ENCODE measurements at places on chromosomes 1 and 21. TPM values are rescaled to one million over a fixed set of nuclear protein-coding genes. Genes with fewer than 3 reads are reported as not detected.

Gene MROH9
- total RNA-seq: 0.10 TPM

Gene TSEN15
- 46.6 TPM for total RNA-seq

Gene SHISA4
- total RNA-seq: 53.2 TPM

Gene RAB25
- total RNA-seq: not detected

Gene HJV
- total RNA-seq: not detected

Gene SLAMF7
- total RNA-seq: 0.11 TPM

Gene GRHL3
- total RNA-seq: 0.69 TPM

Gene CLCA1
- total RNA-seq: 0.10 TPM

Gene TNFRSF1B
- total RNA-seq: 9.6 TPM

Gene FCRL4
- not detected for total RNA-seq

Gene OR10Z1
- total RNA-seq: not detected

Gene SMAP2
- 43.9 TPM for total RNA-seq

Gene COL24A1
- total RNA-seq: 1.8 TPM

Gene IQGAP3
- total RNA-seq: 4.9 TPM

Gene USP33
- total RNA-seq: 96.5 TPM

Gene GSTM2
- total RNA-seq: 86.2 TPM

Gene DTL
- total RNA-seq: 9.2 TPM

Gene C1QA
- 48.2 TPM for total RNA-seq

Gene TP73
- 0.30 TPM for total RNA-seq

Gene MPL
- total RNA-seq: 0.11 TPM

Gene ARTN
- total RNA-seq: 0.61 TPM

Gene OVAAL
- not detected for total RNA-seq

Gene AIRE
- total RNA-seq: 0.10 TPM

Gene FCRL1
- total RNA-seq: 2.1 TPM

Gene SIM2
- total RNA-seq: not detected

Gene ADORA3
- 11.1 TPM for total RNA-seq

Gene KRTAP19-1
- total RNA-seq: not detected

Gene FNDC10
- 6.0 TPM for total RNA-seq

Gene S100A13
- 30.5 TPM for total RNA-seq

Gene PODN
- total RNA-seq: 4.2 TPM

Gene C8B
- not detected for total RNA-seq

Gene CGN
- 2.4 TPM for total RNA-seq

Gene CCDC181
- total RNA-seq: 14.8 TPM

Gene HAO2
- not detected for total RNA-seq

Gene UROD
- total RNA-seq: 84.2 TPM

Gene GUCA2A
- total RNA-seq: not detected

Gene TTC34
- 0.99 TPM for total RNA-seq

Gene PTPRU
- 43.6 TPM for total RNA-seq
